ENCODE measurements at places on chromosomes 1 and 21.

- no peak for DNase-seq
Measured at GRCh38 chr1:156528231-156528630, 27.7 kb upstream of the MEF2D start.

- no peak for DNase-seq
Measured at GRCh38 chr1:38203441-38203840, 156.8 kb upstream of the POU3F1 start.

- peak; percentile 57 for DNase-seq
Measured at GRCh38 chr1:145425436-145426029, at the start of gene NBPF20. NBPF20 (minus strand) TSS chr1:145425603; CDS start chr1:145405272, 20,331 bp downstream.

DNA sequence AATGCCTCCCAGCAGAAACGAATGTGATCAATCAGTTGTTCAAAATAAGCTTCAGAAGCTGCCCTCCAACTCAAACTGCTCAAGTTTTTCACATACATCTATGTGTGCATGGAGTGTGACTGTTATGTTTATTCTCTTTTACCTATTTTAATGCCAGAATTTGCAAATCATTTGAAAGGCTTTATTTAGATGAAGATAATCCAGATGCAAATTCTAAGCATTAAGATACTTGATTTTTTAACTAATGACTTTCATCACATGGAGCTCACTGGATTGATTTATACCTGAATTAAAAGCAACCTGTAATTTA lies 69.5 kb downstream of the PLD5 start:
- no peak for DNase-seq

DNA sequence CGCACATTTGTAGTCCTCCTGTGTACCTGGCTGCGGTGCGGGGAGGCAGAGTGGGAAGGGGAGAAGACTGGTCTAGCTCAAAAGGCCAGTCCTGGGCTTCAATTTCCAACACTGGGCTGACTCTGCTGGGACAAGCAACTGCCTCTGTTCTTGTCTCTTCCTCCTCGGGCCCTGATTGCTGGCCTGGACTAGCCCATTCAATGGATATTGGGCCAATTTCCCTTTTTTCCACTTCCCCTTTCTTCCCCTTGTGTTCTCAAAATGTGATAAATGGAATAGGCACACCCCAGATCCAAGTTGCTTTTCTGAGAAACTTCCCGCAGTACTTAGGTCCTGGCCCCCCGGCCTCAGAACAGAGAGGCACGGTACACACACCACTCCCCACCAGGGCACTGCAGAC lies 48.2 kb downstream of the SPSB1 start:
- no peak for DNase-seq

DNA sequence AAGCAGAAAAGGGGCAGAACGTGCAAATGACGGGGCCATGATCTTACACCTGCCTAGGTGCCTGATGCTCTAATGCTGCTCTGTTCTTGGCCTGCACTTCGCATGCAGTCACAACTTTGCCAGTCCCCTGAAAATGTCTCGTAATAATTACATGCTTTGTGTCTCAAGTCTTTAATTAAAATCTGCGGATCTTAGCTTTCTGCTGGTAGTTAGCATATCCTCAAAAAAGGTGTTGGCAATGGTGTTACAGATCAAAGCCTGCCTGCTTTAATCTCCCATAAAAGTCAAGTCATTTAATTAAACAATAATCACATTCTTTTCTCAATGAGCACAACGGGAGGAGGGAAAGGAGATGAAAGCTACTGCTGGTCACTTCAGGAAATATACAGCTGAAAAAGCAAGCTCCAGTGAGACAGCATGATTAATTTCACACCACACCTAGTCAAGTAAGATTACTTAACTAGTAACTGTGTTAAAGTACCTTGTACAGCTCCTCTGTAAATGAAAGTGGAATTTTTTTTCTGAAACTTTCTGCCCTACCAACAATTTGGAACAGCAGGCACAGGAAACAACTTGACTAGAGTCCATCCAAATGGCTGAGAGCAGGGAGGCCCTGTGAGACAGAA lies 45.8 kb downstream of the STX6 start:
- no peak for DNase-seq

DNA sequence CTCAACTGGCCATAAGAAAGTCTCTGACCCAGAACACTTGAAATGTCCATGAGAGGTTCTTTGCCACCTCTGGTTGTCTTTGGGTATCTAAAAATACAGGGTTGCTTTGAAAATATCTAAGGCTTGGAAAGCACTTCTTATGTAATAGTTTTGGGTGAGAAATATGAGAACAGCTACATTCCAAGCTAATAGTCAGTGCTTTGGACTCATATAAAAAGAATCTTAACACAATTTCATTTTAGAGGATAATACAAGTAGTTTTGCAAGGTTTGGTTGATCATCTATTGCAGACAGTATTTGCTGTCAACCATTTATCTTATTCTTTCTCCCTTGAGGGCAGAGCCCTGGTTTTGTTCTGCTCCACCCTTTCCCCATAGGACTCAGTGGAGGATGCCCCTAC lies 207.5 kb downstream of the KCNK2 start:
- DNase-seq: no peak

DNA sequence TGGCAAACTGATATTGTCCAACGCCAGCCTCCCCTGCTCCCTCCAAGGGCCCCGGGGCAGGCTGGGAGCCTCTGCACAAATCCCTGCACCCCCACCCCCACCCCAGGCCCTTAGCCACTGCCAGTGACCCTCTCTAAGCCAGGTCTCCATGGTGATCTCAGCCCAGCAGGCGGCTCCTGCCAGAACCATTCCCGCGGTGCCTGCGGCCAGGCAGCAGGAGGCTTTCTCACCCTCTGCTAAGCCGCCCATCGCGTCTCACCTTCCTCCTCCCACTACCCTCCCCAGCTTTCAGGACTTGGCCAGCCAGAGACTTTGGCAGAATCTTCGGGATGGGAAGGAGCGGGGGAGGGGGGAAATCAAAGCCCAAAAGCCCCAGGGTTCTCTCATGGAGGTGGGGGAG lies 46.8 kb upstream of the WASF2 start:
- no peak for DNase-seq

Measured in stimulated activated CD8-positive, alpha-beta memory T cell treated with anti-CD3 and anti-CD28 coated beads, Interleukin-15, amount 100 ng/mL, for 1 hour (primary cell).